Natural killer cell treated with Interleukin-12 subunit alpha and Interleukin-12 subunit beta and Interleukin-15 and Interleukin-18, amount 100 ng/mL, for 72 hours (primary cell): ENCODE measurements at places on chromosomes 4 and X.
A peak's percentile ranks its signal among the peaks of the same experiment; 100 is the strongest.

GRCh38 chr4:137267024-137267423 lies 265.3 kb downstream of the PCDH18 start:
- DNase-seq, result no peak

GRCh38 chr4:41653523-41653922 lies 95.0 kb downstream of the PHOX2B start:
- DNase-seq, result no peak

- no peak for DNase-seq
These were observed 1010.4 kb downstream of the ADGRL3 start for GRCh38 chr4:62210486-62210885.

- no peak for DNase-seq
These were observed 162.4 kb upstream of the GYPA start for GRCh38 chr4:144302704-144303536.

- DNase-seq, result no peak
These were observed 29.2 kb downstream of the MAP7D3 start for GRCh38 chrX:136221851-136222513.

GRCh38 chrX:30196322-30196721 lies 19.0 kb upstream of the MAGEB2 start:
- DNase-seq, result no peak

GRCh38 chr4:3673176-3673575 lies 93.0 kb upstream of the ADRA2C start:
- DNase-seq, result no peak

- DNase-seq, result no peak
These were observed 82.7 kb upstream of the TEX13C start for GRCh38 chrX:125236955-125237354.

- DNase-seq, result no peak
These were observed at the start of gene ZAR1 for GRCh38 chr4:48490012-48490679. TSS of gene ZAR1 (plus strand) at chr4:48490252. CDS start at chr4:48490292, 40 bp downstream.

GRCh38 chr4:139686130-139686529 lies 20.5 kb downstream of the MGST2 start:
- no peak for DNase-seq

GRCh38 chr4:182174979-182175378 lies 68.2 kb upstream of the TENM3 start:
- DNase-seq, result no peak

DNA sequence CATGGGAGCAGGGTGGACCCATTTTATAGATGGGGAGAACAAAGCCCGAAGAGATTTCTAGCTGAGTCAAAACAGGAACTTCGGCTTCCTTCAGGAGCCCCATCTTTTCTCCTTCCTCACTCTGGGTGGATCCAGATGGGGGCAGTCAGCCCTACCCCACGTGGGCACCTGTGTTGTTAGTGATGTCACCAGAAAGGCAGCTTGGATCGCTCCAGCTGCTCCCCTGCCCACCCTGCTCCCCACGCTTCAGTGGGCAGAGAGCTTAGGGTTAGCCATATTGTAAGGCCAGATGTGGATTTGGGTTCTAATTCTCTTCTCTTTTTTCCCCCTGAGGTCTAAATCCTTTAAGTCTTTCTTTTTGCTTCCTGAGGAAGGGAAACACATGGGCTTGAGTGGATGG lies 132.3 kb upstream of the PJA1 start:
- no peak for DNase-seq

- DNase-seq, result no peak
These were observed 1508.3 kb upstream of the TENM3 start for GRCh38 chr4:180734753-180735432.

GRCh38 chrX:65586491-65586890 lies 51.9 kb upstream of the LAS1L start:
- DNase-seq, result no peak

- DNase-seq, result no peak
These were observed 17.2 kb upstream of the HPGDS start for GRCh38 chr4:94359838-94360237.

DNA sequence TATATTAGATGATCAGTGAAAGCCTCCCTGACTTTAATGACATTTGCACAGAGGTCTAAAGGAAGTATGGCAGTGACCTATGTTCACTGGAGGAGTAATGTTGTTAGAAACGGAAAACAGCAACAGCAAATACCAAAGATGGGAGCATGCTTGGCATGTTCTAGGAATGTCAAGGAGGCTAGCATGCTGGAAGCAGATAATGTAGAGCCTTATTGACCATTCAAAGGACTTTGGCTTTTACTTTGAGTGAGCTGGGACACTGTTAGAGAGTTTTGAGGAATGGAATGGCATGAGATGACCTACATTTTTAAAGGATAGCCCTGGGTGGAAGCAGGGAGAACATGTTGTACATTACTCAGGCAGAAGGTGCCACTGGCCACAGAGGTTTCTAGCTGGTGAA lies 6.0 kb downstream of the RPA4 start:
- no peak for DNase-seq

DNA sequence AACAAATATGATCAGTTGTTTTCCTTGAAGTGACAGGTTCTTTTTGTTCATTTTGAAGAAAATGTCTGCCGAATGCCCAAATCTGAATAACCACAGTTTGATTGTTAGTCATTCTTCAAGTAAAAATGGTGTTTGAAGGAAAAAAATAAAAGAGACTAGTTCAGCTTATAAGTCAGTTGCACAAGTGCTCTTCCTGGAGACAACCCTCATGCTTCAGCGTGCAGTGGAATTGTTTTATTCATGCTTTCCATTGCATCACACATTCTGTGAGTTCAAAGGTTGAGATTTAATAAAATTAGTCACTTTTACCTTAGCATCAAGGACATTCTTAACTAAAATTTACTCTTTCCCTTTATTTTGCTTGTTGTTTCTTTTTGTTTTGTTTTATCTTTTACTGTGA lies 404.9 kb downstream of the ZNF674 start:
- DNase-seq, result no peak

DNA sequence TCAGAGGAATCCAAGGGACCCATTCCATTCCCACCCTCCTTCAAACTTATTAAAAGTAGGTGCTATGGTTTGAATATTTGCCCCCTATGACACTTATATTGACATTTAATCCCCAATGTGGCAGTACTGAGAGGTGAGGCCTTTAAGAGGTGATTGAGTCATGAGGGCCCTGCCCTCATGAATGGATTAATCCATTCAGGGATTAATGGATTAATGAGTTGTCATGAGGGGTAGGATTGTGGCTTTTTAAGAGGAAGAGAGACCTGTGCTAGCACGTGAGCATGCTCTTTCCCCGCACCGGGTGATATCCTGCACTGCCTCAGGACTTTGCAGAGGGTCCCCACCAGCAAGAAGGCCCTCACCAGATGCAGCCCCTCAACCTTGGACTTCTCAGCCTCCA lies 50.1 kb downstream of the IRF2 start:
- DNase-seq, result no peak

DNA sequence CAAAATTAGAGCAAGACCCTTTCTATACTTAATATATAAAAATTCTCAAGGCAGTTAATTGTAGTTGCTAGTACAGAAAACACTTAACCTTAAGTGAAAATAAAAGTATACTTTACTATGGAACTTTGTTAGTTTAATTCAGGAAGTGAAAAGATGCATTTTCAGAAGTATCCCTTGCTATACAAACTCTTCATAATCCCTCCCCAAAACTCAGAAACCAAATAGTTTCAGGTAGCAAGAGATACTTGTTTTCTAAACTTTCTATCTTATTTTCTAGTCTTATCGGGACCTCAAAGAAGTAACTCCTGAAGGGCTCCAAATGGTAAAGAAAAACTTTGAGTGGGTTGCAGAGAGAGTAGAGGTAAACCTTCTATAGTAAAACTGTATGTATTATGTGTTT lies 14.3 kb downstream of the PAICS start:
- no peak for DNase-seq

DNA sequence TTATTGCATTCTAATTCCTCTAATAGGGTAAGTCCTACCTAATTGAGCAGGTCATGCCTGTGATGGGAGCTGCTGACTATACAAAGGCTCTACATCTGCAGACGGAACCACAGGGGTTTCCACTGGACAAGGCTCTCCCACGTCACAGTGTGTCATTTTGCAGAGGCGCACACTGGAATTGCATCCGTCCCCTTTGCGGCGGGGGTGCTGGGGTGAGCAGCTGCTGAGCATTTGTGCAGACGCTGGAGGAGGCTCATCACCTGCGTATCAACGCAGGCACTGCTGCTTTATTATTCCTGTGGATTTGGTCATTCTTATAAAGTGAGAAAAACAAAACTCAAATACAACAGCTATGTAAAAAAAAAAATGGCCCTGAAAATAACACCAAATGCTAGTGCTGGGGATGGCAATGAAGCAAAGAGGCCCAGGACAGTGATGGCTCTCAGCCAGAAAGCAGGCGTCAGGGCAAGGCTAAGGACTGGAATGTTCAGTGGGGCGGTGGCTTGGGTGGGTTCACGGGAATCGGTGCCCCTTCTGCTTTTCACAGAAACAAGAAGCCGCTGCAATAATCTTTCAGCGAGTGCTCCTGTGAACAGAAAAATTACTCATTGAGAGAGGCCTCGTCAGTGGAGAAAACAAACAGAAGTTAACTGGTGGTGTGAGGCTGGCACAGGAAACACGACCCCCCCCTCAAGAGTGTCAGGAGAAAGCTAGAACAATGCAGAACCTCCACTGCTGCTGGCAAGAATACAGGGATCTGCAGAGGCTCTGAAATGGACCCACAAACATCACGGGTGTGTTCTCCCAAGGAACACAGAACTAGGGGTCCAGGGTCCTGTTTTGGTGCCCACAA lies 67.8 kb downstream of the GATB start:
- no peak for DNase-seq

DNA sequence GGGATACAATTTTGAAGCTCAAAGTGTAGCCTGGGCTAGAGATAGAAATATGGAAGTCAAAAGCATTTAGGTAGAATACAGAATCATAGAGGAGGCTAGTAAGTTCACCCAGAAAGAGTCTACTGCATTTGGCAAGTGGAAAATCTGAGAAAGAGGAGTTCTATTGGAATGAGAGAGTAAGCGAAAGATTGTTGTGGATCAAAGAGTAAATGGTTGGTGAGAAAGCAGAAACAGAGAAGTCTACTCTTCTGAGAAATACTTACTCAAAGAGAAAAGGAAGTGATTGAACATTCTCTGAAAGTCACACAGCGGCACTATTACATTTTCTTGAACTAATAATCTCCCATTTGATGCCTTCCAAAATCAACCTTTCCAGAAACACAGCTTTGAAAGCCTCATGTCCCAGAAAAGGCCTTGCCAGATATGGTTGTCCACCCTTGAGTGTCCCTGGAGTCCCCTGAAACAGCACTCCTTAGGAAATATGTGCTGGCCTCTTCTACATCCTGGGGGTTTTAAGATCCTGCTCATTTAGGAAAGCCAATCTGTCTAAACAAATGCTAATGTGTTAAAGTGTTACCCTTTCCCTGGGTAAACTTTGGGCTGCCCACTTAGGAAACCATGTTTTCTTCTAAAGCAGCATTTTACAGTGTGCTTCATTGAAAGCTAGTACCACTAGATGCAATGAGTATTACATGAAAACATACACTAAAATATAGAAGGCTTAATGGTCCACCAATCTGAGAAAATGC lies 132.6 kb downstream of the INPP4B start:
- DNase-seq, result no peak

GRCh38 chrX:121028419-121028818 lies 19.0 kb upstream of the GLUD2 start:
- DNase-seq, result no peak

GRCh38 chr4:26489101-26489985 lies 941 bp downstream of the CCKAR start:
- DNase-seq, result no peak

- DNase-seq, result no peak
These were observed 47.8 kb upstream of the DDX53 start for GRCh38 chrX:22952010-22952409.

- peak; percentile 71 for DNase-seq
These were observed at the start of gene SORCS2 for GRCh38 chr4:7192252-7193029. TSS of gene SORCS2 (plus strand) at chr4:7192538.

DNA sequence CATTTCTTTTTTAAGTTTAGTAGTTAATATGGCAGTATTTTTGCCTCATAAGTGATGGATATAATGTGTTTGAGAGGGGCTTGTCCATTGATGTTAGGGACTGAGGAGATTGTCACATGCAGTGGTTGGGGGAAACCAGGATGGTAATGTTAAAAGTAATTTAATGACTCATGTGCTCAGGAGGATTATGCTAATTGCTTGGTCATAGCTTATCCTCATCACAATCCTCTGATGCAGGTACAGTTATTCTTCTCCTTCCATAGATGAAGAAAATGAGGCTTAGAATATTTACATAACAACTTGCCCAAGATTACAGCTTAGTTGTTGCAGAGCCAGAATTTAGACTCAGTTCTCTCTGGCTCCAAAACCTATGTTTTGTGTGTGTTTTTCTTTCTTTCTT lies 94.4 kb upstream of the SCML1 start:
- DNase-seq, result no peak

- no peak for DNase-seq
These were observed 252.5 kb downstream of the GPM6A start for GRCh38 chr4:175559526-175559925.

GRCh38 chr4:38189445-38189844 lies 229.2 kb downstream of the PTTG2 start:
- DNase-seq, result no peak

DNA sequence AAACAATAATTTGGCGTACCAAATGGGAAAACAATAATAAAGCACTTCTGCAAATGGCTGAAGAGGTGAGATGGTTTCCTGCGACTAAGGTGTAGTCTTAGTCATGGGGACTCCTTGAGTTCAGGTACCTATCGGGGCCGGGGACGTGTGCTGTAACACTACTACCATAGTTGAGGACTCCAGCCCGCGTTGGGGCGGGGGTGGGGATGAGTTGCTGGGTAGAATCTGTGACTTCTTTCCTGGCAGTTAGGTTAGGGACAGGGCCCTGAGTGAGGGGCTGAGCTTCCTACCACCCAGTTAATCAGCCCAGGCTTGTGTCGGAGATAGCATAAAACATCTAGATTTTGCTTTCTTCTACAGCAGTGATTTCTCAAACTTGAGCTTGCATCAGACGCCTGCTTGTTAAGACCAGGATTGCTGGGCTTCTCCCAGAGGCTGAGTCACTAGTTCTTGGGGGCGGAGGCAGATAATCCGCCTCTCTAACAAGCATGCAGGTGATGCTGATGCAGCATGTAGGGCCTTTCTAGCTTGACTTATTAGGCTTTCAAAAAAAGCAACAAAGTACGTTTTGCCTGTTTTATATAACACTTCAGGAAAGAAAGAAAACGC lies 30.2 kb downstream of the RBBP7 start:
- DNase-seq, result no peak

- no peak for DNase-seq
These were observed 294.5 kb downstream of the PDGFC start for GRCh38 chr4:156677131-156677531.

- DNase-seq, result no peak
These were observed 152.3 kb upstream of the PRDX4 start for GRCh38 chrX:23515028-23515427.

DNA sequence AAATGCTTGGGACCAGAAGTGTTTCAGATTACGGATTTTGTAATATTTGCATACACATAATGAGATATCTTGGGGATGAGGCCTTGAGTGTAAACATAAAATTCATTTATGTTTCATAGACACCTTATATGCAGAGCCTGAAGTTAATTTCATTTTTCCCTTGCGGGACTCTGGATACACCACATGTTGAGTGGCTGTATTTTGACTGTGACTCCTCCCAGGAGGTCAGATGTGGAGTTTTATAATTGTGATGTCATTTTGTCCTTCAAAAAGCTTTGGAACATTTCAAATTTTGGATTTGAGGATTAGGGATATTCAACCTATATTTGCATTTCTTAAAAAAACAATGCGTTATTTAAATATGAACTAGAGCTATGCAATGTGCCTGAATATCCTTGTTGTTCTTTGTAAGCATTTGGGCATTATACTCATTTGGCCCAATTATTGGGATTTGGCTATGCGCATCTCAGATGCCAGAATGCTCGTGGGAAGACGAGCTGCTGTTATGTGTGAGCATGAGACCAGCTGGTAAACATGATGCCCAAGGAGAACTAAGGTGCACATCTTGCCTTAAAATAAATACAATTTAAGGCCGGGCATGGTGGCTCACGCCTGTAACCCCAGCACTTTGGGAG lies 223.0 kb upstream of the STS start:
- DNase-seq, result no peak
